NCI-H460 (cell line): ENCODE measurements at places on chromosomes 13 and 19. TPM values are rescaled to one million over a fixed set of nuclear protein-coding genes. Genes with fewer than 3 reads are reported as not detected.

URAD gene
- total RNA-seq, result not detected in 2 replicates

WDR88 gene
- 0.20 TPM in 1 of 2 replicates, not detected in the other for total RNA-seq

ADGRE2 gene
- 0.43 and 0.45 TPM in 2 replicates for total RNA-seq

CGB2 gene
- not detected in 2 replicates for total RNA-seq

LPAR6 gene
- 2.1 and 3.2 TPM in 2 replicates for total RNA-seq

DNA sequence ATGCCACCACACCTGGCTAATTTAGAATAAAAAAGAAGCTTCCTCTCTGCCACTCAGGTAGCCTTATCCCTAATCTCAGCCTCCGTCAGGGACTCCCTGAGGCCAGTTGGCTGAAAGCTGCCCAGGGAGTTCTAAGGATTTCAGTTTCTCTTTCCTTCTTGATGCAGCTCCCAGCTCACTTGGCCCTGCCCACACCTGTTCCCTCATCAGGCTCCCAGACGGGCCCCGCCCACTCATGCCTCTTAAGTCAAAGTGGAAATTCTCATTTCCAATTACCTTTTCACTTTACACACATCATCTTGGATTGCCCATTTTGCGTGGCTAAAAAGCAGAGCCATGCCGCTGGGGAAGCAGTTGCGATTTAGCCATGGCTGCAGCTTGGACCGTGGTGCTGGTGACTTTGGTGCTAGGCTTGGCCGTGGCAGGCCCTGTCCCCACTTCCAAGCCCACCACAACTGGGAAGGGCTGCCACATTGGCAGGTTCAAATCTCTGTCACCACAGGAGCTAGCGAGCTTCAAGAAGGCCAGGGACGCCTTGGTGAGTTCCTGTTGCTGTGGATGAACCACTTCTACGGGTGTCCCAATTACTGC, at the start of gene IFNL1:
IFNL1 (plus strand) TSS at position 353 of the 591 bp plus-strand sequence; CDS start at position 368, 15 bp downstream.
- DNase-seq, result no peak

- DNase-seq, result no peak
Observed at GRCh38 chr13:29581666-29582065, 13.8 kb downstream of the SLC7A1 start.

- no peak for DNase-seq
Observed at GRCh38 chr13:46531953-46532352, 21.0 kb upstream of the LRCH1 start.

GRCh38 chr19:10773969-10774368, 56.1 kb downstream of the DNM2 start:
- no peak for DNase-seq

DNA sequence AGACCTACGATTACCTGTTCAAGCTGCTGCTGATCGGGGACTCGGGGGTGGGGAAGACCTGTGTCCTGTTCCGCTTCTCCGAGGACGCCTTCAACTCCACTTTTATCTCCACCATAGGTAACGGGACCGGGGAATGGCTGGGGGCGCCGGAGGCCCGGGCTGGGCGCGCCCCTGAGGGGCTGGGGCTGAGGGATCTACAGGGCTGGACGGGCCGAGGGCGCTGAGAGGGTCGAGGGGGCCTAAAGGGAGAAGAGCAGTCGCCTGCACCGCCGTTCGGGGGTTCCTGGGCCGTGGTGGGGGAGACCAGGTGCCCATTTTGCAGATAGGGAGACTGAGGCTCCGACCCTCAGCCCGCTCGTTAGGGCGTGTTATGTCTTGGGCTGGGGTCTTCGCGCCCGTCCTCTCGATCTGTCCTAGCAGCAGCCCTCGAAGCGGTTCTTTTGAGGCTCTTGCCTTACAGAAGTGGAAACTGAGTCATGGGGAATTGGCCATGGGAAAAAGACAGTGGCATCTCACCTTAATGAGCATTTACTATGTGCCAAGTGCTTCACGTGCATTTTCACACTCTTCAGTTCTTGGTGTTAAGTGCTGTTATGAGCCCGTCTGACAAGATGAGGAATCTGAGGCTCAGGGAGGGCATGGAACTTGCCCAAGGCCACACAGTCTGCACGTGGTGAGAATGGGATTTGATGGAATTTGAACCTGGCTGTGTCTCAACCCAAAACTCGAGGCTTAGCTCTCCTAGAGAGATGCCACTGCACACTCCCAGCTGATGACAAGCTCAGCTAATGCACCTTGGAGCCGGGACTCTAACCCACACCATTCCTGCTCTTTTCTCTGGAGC, 442 bp downstream of the RAB8A start:
- no peak for DNase-seq

DNA sequence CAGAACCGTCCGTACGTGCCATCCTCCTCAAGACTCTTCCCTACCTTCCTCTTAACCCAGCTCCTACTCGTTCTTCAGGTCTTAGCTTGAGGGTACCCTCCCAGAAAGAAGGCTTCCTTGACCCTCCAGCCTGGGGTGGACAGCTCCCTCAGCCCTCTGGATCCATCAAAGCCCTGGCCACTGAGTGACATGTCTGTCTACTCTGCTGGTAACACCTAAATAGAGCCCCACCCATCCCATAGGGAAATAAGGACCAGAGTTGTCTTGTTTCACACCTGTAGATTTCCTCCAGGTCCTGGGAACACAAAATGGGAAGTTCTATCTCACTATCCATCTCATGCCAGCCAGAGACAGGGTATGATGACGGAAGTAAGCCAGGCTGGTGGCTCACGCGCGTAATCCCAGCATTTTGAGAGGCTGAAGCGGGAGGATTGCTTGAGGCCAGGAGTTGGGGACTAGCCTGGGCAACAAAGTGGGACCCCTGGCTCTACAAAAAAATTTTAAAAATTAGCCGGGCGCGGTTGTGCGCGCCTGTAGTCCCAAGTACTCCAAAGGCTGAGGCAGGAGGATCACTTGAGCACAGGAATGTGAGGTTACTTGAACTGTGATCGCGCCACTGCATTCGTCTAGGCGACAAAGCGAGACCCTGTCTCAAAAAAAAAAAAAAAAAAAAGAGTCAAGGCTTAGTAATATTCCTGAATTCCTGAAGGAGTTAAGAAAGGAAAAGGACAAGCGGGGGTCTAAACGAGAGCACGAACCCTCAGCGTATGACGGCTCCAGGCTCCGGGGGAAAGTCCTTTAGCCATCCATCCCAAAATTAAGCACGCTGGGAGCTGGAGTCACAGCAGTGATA, 566 bp upstream of the CCDC97 start:
- no peak for DNase-seq

GRCh38 chr19:15264061-15264932, 32.0 kb upstream of the EPHX3 start:
- peak; percentile 52 for DNase-seq

DNA sequence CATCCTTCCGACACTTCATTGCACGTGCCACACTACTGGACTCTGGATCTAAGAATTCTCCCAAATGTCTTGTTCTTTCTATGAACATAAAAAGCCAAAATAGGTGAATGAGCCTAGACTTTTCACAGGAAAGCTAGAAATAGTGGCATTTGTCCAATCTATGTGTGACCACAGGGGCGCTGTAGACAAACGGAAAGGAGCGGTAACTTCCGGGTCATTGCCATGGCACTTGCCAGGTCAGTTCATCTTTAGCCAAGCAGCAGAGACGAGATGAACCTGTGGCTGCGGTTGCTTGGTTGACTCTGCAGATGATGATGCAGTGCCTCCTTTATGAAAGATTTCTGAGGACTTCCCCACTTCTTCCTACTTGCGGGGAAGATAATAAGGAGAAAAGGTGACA, 65.6 kb downstream of the ADGRE1 start:
- DNase-seq, result no peak

DNA sequence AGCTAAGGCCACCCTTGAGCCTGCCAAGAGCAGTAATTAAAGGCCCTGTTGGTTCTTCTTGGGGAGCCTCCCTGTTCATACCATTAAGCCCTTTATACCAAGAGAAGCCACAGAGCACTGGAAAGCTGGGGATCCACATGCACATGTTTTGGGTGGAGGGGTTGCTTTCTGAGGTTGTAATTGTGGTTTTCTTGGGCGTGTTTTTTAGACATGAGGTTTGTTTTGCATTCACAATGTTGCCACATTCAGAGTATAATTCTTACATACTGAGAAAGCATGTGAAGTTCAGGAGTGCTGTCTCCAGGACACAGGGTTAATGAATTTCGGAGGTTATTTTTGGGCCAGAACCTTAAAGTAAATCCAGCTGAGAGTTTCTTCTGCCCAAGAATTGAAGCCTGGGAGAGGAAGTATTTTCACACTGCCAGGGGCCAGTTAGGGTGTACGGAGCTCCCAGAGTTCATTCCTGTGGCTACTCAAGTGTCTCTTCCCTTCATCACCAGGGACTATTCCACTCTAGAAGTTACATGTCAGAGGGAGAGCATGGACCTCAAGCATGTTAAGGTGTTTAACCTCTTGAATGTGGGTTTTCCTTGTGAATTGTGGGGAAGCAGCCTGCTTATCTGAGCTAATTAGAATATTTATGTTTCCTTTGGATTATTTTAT, 37.0 kb downstream of the ZNF136 start:
- DNase-seq, result no peak

- DNase-seq, result no peak
Observed at GRCh38 chr19:42323852-42324654, 1.4 kb upstream of the MEGF8 start.

- DNase-seq, result no peak
Observed at GRCh38 chr19:19305696-19306095, 14.6 kb downstream of the SUGP1 start.

DNA sequence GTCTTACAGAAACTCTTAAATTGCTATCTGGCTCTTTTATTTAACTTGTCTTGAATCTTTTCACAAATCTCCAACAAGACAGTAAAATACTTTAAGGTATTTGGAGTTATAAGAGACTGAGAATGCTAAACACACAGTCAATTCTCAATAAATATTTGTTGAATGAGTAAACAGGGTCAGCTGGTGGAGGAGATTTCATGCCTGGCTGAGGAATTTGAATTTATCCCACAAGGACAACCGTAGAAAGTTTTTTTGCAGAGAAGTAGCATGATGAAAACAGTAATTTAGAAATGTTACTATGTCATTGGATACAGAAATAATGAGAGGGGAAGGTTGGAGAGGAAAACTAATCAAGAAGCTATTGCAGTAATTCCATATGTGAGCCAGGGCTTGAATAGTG, 1223.7 kb downstream of the PCDH17 start:
- DNase-seq, result no peak

GRCh38 chr13:46211116-46211482, 629 bp upstream of the LRRC63 start:
- DNase-seq, result peak; percentile 69

GRCh38 chr13:102317593-102317992, 84.3 kb downstream of the FGF14 start:
- DNase-seq, result no peak

- no peak for DNase-seq
Observed at GRCh38 chr13:109401307-109401706, 385.1 kb downstream of the IRS2 start.

- DNase-seq, result no peak
Observed at GRCh38 chr13:38494445-38494844, 144.8 kb downstream of the UFM1 start.

DNA sequence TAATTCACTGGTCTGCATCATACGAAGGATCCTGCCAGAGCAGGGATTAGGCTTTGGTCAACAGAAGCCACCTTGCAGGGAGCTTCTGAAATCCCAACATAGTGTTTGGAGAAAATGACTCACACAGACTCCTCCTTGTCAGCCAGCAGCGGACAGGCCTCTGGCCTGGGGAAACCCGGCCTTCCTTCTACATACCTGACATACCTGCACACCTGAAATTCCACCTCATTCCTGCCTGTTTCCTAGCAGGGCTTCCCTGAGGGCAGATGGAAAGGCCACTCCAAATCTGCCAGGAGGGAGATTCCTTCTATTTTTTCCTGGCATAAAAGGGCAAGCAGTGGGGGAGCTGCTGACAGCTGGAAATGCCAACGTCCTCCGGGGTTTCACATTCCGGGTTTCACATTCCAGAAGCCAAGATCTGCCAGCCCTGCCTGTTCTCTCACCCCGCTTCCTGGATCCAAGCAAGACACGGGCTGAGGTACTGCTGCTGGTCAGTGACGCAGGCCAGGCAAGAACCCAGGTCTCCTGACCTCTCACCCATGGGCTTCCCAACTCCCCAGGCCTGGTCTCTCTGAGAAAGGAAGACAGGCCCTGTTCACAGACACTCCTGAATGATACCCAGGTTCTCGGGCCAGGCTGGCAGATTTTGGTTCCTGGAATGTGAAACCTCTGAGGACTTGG, 18.2 kb upstream of the IGFL1 start:
- peak; percentile 60 for DNase-seq

DNA sequence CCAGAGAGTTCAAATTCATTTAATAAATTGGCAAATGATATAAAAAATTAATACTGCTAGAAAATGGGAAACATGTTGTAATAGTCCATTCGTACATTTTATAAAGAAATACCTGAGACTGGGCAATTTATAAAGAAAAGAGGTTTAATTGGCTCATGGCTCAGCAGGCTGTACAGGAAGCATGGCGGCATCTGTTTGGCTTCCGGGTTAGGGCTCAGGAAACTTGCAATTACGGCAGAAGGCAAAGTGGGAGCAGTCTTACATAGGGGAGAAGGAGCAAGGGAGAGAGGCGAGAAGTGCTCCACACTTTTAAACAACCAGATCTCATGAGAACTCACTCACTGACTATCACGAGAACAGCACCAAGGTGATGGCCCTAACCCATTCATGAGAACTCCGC, 512.0 kb downstream of the DACH1 start:
- DNase-seq, result no peak

DNA sequence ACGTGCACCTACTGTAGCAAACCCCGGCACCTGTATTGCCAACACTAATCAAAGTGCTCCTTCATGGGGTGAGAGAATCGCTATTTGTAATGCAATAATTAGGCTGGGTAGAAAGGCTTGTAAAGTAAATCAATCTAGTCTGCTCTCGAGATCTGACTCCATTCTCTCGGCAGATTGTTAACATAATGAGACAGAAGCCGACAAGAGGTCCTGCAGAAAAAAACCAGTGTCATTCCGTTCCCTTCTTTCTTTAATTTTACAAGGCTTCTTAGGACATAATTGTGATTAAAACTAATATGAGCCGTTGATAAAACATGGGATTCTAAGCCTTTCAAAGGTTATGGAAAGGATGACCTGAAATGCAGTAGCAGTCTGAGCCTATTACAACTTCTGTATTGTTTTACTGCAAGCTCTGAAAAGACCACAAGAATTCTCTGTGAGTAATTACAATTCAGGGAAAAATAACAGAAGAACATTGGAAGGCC, 530.0 kb downstream of the PCDH9 start:
- no peak for DNase-seq

- no peak for DNase-seq
Observed at GRCh38 chr13:46171217-46171616, 10.8 kb downstream of the LCP1 start.

DNA sequence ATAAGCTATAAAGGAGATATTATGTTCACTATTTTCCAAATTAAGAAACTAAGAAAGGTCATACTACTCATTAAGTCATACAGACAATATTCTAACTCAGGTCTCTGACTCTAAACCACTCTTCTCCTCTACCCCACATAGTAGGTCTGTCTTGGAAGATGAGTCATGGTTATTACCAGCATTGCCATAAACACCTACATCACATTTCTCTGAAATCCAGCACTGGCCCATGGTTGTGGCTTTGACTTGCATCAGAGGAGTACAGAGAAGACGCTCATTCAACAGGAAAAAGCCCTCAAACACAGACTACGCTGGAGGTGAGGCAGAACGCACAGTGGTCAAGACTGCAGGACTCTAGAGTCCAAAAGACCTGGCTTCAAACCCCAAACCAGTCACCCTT, 476.8 kb downstream of the COG6 start:
- DNase-seq, result no peak
